ENCODE measurements at places on chromosomes 7 and 10.
A peak's percentile ranks its signal among the peaks of the same experiment; 100 is the strongest.

DNA sequence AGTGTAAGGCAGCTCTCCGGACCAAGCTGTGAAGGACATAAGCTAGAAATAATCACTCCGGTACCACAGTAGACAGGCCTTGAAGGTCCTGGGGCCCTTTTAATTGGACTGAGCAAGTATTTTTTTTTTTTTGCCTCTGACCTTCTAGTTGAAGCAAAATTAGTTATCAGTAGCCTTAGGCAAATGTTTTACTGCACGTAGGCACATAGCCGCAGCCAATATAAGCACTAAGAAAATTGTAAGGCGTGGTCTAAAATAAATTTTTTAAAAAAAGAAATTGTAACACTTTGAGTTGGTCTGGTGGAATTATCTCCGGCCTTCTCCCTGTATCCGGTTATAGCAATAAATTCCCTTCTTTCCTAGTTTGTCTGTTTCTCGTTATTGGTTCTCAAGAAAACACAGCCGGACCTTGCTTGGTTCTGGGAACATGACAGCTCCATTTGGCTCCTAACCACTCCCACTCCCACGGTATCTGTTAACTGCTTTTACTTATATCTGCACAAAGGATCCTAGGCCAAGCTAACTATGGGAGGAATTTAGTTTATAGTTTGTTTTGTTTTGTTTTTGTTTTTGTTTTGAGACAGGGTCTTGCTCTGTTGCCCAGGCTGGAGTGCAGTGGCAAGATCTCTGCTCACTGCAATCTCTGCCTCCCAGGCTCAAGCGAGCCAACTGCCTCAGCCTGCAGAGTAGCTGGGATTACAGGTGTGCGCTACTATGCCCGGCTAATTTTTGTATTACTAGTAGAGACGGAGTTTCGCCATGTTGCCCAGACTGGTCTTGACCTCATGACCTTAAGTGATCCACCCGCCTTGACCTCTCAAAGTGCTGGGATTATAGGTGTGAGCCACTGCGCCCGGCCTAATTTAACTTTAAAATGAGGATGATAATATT, 124.4 kb upstream of the KIF5B start:
- DNase-seq: no peak

GRCh38 chr10:89185658-89186057, 21.5 kb downstream of the CH25H start:
- no peak for DNase-seq

GRCh38 chr7:128446306-128446705, 9.4 kb upstream of the HILPDA start:
- DNase-seq: no peak

DNA sequence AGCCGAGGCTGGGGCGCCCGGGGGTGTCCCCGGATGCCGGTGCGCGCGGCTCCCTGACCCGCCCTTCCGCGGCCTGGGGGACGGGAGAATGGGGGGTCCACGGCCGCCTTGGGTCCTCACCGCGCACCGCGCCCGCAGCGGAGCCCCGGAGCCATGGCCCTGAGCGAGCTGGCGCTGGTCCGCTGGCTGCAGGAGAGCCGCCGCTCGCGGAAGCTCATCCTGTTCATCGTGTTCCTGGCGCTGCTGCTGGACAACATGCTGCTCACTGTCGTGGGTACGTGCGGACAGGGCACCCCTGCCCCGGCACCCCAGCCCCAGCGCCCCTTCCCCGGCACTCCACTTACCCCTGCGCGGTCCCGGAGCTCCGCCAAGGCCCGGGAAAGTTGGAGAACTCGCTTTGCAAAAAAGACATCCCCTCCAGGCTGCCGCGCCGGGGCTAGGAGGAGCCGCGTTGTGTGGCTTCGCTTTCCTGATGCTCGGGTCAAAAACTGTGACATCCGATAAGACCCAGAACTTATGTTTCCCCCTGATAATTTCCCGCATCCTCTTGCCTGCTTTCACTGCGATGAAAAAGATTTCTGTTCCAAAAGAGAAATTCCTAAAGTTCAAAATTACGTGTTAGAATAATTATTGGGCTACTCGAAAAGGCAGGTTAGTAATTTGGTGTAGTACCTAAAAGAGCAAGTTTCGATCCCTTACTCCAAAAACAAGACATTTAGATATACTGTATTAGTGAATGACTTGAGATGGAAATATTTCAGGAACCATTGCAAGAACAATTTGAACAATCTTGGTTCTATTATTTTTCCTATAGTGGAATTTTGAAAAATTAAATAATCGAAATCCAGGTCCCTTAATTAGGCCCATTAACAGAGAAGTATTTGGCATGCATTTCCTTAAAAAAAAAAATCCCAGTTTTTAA, 888 bp downstream of the SLC18A2 start:
- no peak for DNase-seq

DNA sequence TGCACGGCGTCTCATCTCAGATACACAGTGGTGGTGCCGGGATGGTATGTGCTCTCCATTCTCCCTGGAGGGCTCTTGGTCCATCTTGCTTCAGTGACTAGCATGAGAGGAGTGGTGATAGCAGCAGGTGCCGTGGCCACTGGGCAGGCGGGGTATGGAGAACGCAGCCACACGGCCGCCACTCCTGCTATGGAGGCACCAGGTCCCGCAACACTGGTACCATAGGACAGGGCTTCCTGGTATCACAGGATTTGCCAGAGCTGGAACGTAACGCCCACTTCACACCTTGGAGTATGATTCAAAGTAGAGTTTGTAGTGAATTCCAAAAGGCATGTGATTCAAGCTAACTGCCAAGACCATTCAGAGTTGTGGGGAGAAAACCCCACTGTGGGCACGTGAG, 284.1 kb downstream of the DPP6 start:
- no peak for DNase-seq

- DNase-seq: no peak
Observed at GRCh38 chr7:49797987-49798660, 24.7 kb downstream of the VWC2 start.

DNA sequence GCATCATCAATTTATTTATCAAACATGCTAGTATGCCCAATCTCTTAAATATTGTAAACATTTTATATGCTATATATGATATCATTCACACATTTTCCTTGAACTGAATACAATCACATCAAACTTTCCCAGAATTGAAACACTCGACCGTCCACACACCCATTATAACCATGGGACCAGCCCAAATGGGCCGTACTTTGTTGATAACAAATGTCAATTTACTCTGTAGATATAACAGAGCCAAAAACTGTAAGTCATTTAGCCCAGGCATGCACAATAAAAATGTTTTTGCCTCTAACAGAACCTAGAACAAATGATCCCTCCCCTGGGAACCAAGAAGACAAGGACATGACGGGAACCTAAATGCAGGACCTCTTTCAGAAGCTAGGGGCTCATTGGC, 683 bp upstream of the ANKRD22 start:
- DNase-seq: no peak

DNA sequence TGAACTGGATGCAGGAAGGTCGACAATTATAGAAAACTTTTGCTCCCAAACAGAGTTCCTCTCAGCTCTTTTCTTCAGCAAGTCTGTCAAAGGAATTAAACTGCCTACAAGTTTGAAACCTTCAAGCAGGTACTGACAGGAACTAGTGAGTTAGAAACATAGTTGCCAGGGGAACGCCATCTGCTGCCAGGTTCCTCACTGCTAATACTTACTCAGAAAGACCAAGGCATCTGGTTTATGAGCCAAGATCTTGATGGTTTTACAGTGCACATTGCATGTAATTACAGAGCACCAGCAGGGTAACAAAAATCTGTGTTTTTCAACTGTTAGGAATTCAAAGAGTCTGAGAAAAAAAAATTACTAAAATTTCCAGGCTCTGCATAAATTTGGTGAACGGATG, 300.0 kb upstream of the NRG3 start:
- no peak for DNase-seq

DNA sequence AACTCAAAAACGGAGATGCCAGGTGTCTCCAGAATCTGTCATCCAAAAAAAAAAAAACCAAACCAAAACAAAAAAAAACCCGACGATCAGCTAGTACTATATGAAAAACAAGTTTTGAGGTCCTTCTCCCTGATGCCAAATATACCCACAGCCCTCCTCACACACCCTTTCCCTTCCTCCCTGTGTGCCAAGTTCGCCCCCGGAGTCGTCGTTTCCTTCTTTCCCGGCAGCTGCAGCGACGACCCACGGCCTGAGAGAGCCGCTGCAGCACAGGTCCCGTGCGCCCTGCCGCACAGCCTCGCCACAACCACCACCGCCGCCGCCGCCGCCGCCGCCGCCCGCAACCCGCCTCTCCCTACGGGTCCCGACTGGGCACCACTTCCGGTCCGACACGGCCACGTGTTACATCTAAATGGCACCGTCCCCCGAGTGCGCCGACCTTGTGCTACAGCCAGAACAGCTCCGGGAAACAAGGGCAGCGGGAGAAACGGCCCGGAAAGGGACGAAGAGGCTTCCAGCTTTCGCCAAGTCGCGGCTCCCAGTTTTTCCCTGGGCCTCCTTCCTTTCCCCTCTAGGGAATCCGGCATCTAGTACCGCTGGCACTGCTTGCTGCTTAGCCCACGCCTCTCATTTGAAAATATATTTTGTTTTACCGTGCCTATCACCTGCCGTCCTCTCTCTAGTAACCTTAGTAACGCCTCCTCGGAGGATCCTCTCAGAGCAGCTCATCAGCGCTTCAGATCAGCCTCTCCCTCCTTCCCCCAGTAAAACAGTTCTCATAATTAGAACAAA, at the start of gene FRA10AC1:
Gene FRA10AC1 (minus strand): TSS at position 383 of the 792 bp plus-strand sequence. CDS start 2,486 bp downstream, outside the sequence.
- peak; percentile 89 for DNase-seq

- DNase-seq: no peak
Observed at GRCh38 chr10:18179891-18180290, 39.7 kb downstream of the CACNB2 start.

- DNase-seq: no peak
Observed at GRCh38 chr7:20030417-20030816, 186.8 kb downstream of the MACC1 start.

- no peak for DNase-seq
Observed at GRCh38 chr7:6419310-6419773, 28.4 kb downstream of the DAGLB start.

DNA sequence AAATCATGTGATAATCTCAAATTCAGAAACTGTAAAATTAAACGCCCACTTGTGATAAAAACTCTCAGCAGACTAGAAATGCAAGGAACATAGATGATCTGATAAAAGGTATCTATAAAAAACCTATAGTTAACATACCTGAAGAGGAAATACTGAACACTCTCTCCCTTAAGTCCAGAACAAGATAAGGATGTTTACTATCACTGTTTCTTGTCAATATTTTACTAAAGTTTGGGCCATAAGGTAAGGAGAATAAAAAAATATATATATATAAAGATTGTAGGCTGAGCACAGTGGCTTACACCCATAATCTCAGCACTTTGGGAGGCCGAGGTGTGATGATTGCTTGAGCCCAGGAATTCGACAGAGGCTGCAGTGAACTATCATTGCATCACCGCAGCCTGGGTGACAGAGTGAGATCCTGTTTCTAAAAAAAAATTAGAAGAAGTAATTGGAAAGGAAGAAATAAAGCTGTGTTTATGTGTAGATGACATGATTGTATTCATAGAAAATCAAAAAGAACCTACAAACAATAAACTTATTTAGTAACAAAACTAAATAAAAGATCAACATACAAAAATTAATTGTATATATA, 28.4 kb downstream of the MPLKIP start:
- no peak for DNase-seq

DNA sequence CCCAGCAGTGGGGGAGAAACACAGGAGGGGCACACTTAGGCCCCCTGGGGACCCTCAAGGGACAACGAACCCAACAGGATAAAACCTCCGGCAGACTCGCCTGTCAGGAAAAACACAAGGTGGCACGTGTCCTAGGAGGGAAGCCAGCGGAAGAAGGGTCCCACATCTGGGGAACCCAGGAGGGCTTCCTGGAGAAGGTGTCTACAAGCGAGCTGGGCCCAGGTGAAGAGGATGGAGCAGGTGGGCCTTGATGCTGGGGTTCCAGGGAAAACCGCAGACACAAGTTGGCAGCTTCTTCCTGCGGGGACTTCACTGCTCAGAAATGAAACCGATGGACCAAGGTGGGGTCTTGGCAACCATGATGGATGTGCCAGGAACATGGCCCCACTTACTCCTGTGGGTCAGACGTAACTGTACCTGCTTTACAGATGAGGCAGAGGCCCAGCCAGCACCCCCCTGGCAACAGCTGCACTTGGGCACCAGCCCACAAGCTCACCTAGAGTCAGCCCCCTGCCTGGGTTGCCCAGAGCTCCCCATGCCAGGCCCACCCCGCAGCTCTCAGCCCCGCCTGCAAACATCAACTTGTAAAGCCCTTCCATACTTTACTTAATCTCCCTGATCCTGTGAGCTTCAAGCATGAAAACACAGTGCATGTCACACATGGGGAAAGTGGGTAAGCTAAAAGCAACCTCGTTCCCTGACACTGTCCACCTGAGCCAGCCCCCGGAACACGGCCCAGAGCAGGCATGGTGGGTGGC, 225.0 kb downstream of the ELFN1 start:
- DNase-seq: no peak

DNA sequence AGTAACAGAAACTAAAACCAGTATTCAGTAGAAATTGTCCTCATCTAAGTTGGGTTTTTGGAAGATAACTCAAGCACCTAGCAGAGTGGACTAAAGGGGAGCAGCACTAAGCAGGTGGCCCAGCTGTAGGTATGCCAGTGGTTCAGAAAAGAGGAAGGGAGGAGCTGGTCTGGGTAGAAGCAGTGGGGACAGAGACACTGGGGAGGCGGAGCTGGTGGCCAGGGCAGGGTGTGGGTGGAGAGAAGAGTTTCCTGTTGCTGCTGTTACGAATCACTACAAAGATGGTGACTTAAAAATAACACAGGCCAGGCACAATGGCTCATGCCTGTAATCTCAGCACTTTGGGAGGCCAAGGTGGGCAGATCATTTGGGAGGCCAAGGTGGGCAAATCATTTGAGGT, 136.2 kb downstream of the WDR11 start:
- no peak for DNase-seq

DNA sequence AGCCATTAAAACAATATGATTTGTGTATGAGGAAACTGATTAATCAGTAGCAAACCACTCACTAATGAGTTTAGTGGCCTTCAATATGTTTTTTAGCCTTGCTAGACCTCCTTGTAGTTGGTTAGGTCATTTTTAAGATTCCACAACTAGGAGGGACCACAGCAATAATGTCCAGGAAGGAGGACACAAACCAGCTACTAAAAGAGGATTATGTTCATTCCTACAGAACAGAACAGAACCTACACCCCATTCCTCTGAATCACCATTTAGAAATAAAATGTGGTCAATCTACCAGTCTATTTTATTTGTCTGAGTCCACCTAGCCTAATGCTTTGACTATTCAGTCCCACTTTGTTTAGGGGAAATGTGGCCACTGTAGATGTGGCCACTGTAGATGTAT, 226.3 kb downstream of the GLI3 start:
- no peak for DNase-seq

- DNase-seq: no peak
Observed at GRCh38 chr10:89398003-89398749, 5.8 kb downstream of the IFIT1 start.

DNA sequence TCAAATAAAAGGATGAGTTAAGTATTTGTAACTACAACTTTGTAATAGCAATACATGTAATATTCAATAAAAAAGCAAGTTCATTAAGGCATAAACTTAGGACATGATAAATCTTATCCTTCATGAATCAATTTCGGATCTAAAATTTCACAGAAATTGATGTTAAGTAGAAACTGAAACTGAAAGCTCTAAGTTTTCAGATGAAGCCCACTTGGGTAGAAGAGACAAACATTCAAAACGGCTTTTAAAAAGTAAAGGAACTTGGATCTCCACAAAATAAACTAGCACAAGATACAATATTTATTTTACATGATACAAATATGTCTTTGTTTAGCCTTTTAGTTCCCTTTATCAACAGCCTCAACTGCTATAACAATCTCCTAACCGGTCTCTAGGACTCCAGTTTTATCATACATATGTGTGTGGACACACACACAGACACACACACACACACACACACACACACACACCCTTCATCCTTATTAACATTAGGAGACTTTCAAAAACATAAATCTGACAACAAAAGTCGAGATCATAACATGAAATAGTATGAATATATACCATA, 83.7 kb downstream of the USP6NL start:
- no peak for DNase-seq
